ENCODE measurements at places on chromosomes 12 and 14. TPM values are rescaled to one million over a fixed set of nuclear protein-coding genes. Genes with fewer than 3 reads are reported as not detected.

The ANKRD33 gene
- not detected for total RNA-seq

The SOAT2 gene
- not detected for total RNA-seq

The PTCSC3 gene
- not detected for total RNA-seq

The PRKD1 gene
- 11.1 TPM for total RNA-seq

The ADAM20 gene
- total RNA-seq, result 0.35 TPM

The CHFR gene
- 56.2 TPM for total RNA-seq

The RIMBP2 gene
- total RNA-seq, result 0.92 TPM

The KIF26A gene
- total RNA-seq, result 0.60 TPM

The MBIP gene
- total RNA-seq, result 21.9 TPM

- H3K36me3 ChIP-seq, result peaks cover 36% of the 10 kb centered on the region
- H3K4me1 ChIP-seq, result peaks cover 37% of the 10 kb centered on the region
- H3K4me3 ChIP-seq, result no peak overlapping the region
- no peaks in the 10 kb centered on the region for H3K27me3 ChIP-seq
- DNase-seq, result no peak
- H3K27ac ChIP-seq, result no peak overlapping the region
Measured at GRCh38 chr12:103809154-103809553, 31.9 kb downstream of the NT5DC3 start.

DNA sequence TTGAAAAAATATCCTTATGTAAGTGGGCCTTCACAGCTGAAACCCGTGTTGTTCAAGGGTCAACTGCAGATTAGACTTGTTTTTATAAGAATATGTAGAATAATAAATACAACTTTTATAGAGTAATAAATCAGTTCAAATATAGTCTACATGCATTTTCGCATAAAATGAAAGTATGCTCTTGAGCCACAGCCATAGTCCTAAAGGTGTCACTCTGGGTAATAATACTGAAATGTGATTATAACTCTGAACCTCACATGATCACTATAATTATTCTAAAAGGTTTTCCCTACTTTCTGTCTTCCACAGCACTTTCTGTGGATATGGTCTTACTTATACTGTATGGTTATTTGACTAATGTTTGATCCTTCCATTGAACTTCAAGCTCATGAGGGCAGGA, 185.8 kb downstream of the SLC6A15 start:
- H3K36me3 ChIP-seq, result no peaks in the 10 kb centered on the region
- H3K27ac ChIP-seq, result no peak overlapping the region
- no peak overlapping the region for H3K4me3 ChIP-seq

DNA sequence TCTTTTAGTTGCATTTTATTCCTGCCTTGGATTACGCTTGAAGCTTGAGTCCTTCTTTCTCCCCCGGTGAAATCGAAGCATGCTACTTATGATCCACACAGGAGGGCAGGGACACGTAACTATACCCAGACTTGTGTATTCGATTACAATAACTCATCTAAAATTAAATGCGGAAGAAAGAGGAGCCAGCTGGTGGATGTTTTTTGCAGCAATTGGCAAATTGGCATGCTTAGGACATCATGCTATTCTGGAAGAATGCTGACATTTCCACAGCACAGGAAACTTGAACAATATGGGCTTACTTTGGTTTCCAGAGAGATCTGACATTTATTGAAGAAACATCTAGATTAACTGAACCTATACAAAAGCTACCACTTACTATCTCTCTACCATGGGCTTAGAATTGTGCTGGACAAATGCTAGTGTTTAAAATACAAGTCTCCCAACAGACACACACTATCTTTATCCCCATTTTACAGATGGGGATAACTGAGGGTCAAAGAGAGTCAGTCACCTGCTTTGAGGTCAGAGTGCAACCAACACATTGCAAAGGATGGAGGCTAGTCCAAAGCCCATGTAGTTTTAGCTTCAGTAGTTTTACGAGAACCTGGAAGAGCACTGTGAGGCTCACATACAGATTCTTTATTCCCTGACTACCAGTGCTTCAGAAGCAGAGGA, 36.3 kb downstream of the LGMN start:
- peaks cover 12% of the 10 kb centered on the region for H3K4me1 ChIP-seq
- H3K27ac ChIP-seq, result no peak overlapping the region
- H3K36me3 ChIP-seq, result peaks cover 18% of the 10 kb centered on the region
- no peaks in the 10 kb centered on the region for H3K27me3 ChIP-seq

- peaks cover 4% of the 10 kb centered on the region for H3K27me3 ChIP-seq
- no peak overlapping the region for H3K27ac ChIP-seq
- H3K36me3 ChIP-seq, result no peaks in the 10 kb centered on the region
- no peak overlapping the region for H3K4me3 ChIP-seq
Measured at GRCh38 chr14:38279572-38279971, 23.7 kb upstream of the CLEC14A start.

GRCh38 chr14:105902131-105902898, 375.9 kb downstream of the TMEM121 start:
- H3K4me1 ChIP-seq, result no peaks in the 10 kb centered on the region
- no peak for DNase-seq
- no peak overlapping the region for H3K27ac ChIP-seq
- no peak overlapping the region for H3K4me3 ChIP-seq
- H3K27me3 ChIP-seq, result no peaks in the 10 kb centered on the region
- no peaks in the 10 kb centered on the region for H3K36me3 ChIP-seq

GRCh38 chr12:110590806-110591326, 7.7 kb upstream of the PPTC7 start:
- H3K27ac ChIP-seq, result no peak overlapping the region
- DNase-seq, result no peak
- no peaks in the 10 kb centered on the region for H3K27me3 ChIP-seq

- peaks cover 27% of the 10 kb centered on the region for H3K36me3 ChIP-seq
- DNase-seq, result no peak
- H3K27ac ChIP-seq, result peak overlapping the region; percentile 78
- H3K4me3 ChIP-seq, result no peak overlapping the region
Measured at GRCh38 chr14:92014040-92014439, 25.8 kb downstream of the TRIP11 start.

DNA sequence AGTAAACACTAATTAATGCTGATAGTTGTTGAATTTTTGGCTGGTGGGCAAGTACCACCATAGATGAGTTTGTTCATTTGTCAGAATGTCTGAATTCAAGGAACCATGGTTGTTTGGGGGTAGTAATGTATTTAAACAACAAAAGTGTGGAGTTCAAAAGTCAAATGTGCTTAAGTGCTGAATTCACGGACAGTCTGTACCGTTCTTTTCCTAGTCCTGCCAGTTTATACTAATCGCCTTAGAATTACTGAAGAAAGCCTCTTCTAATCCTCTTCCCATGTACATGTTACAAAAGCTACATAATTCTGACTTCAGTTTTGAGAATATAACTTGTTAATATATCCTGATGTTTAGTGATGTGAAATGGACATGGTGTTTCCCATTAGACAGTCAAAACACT, 2.7 kb downstream of the NAA25 start:
- no peaks in the 10 kb centered on the region for H3K27me3 ChIP-seq
- H3K4me1 ChIP-seq, result peaks cover 35% of the 10 kb centered on the region
- DNase-seq, result no peak
- H3K36me3 ChIP-seq, result peaks cover 7% of the 10 kb centered on the region

DNA sequence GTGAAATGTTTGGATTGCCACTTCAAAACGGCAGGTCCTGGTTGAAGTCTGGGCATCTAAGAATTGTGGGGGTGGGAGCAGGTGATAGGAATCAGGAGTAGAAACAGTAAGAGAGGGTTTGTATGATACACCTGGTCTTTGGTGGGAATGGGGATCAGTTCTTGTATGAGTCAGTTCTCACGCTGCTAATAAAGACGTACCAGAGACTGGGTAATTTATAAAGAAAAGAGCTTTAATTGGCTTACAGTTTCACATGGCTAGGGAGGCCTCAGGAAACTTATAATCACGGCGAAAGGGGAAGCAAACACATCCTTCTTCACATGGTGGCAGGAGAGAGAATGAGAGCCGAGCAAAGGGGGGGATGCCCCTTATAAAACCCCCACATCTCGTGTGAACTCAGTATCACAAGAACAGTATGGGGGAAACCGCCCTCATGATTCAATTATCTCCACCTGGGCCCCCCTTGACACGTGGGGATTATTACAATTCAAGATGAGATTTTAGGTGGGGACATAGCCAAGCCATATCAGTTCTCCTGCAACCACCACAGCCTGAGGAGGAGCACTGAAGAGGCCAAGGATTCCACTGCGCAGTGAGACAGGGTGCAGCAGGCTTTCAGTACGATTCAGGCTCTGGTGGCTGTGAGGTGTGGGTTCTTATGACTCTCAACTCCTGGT, 52.1 kb downstream of the DRAM1 start:
- H3K36me3 ChIP-seq, result peaks cover 1% of the 10 kb centered on the region
- H3K27ac ChIP-seq, result no peak overlapping the region
- no peak overlapping the region for H3K4me3 ChIP-seq
- DNase-seq, result no peak
- H3K4me1 ChIP-seq, result peaks cover 4% of the 10 kb centered on the region

- no peaks in the 10 kb centered on the region for H3K27me3 ChIP-seq
- no peaks in the 10 kb centered on the region for H3K36me3 ChIP-seq
- no peak for DNase-seq
- no peak overlapping the region for H3K4me3 ChIP-seq
- H3K4me1 ChIP-seq, result peaks cover 20% of the 10 kb centered on the region
Measured at GRCh38 chr12:66945189-66945817, 266.4 kb upstream of the GRIP1 start.

Measured in chondrocyte (in vitro differentiated cells).